ENCODE measurements at places on chromosomes 7 and 10. TPM values are rescaled to one million over a fixed set of nuclear protein-coding genes. Genes with fewer than 3 reads are reported as not detected.

FIS1 gene
- total RNA-seq, result 196 TPM

CALHM3 gene
- not detected for total RNA-seq

DNA sequence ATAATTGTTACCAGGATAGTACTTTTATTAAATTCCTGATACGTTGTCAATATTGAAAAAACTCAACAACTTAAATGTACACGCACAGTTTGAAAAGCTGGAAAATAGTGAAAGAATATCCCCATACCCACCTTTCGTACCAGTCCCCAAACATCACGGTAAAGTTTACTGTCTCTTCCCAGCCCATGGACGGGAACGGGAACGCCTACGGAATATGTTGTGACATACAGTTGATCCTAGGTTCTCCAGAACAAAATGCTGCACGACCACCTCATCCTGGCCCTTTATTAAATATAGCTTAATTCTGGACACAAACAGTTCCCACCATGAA, 527 bp upstream of the BCAP29 start:
- H3K4me1 ChIP-seq, result peaks cover 30% of the 10 kb centered on the region
- H3K36me3 ChIP-seq, result peaks cover 8% of the 10 kb centered on the region
- H3K27ac ChIP-seq, result peak overlapping the region; percentile 95

- H3K4me1 ChIP-seq, result peaks cover 8% of the 10 kb centered on the region
- H3K4me3 ChIP-seq, result no peak overlapping the region
- H3K27me3 ChIP-seq, result peaks cover 3% of the 10 kb centered on the region
- H3K36me3 ChIP-seq, result no peaks in the 10 kb centered on the region
- no peak for DNase-seq
Observed at GRCh38 chr7:25101817-25102216, 23.2 kb downstream of the CYCS start.

DNA sequence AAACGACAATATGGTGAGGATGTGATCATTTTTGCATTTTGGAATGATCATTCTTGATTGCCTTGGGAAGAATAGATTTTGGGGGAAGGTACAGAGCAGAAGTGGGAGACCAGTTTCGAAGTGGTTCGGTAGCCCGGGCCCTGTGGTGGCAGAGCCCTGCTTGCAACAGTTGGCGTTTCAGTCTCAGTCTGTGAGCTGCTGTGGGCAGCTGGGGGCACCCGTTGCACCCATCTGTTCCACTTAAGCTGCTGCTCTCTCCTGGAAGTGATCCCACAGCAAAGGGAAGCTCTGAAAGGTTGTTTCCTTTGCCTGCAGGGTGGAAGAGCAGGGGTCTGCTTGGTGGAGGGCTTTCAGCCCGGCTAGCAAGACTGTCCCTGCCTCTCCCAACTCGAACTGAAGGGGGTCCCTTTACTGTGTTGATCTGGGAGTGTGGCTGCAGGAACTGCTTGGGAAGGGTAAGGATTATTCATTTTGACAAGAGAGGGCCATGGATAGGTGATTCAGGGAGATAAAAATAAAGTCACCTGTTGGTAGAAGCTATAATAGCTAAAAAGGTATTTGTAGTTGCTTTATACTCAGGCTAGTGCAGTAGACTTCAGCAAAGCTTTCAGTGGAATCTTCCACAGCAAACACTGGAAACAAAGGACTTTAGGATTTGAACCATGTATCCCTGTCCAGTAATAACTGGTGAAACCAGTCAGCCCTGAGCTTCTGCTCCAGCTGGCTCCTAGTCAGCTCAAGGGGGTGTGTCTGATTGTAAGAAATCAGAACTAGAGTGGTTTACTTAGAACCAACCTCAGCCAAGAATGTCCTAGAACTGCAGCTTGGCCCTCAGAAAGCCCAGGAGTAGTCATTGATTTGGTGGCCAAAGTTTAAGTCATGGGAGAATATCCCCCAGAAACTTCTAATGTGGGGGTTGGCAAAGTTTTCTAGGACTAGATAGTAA, 53.1 kb upstream of the PDCD4 start:
- H3K27ac ChIP-seq, result no peak overlapping the region
- H3K4me3 ChIP-seq, result no peak overlapping the region
- peaks cover 25% of the 10 kb centered on the region for H3K27me3 ChIP-seq
- H3K4me1 ChIP-seq, result peaks cover 8% of the 10 kb centered on the region
- H3K36me3 ChIP-seq, result no peaks in the 10 kb centered on the region

SEMA3D gene
- total RNA-seq, result 22.3 TPM

ANK3 gene
- total RNA-seq, result not detected

SPDYE1 gene
- total RNA-seq, result 0.07 TPM

- H3K27ac ChIP-seq, result no peak overlapping the region
- H3K27me3 ChIP-seq, result no peaks in the 10 kb centered on the region
- H3K4me3 ChIP-seq, result no peak overlapping the region
- no peak for DNase-seq
- H3K36me3 ChIP-seq, result 0 out of 2 replicates have a peak, but pooled peaks cover 4% of the 10 kb centered on the region
Observed at GRCh38 chr10:64484811-64485330, 963.7 kb downstream of the REEP3 start.

DNA sequence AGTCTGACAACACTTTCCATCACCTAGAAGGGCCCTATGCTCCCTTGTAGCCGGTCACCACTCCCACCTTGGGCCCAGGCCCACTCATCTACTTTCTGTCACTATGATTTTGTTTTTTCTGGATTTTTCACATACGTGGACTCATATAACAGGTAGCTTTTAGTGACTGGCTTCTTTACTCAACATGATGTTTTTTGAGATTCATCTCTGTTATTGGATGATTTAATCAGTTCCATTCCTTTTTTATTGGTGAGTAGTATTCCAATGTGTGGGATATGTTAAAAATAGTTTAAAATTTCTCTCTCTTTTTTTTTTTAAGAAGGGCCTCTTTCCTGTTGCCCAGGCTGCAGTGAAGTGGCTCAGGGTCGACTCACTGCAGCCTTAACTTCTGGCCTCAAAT, 9.3 kb downstream of the PALD1 start:
- H3K27ac ChIP-seq, result no peak overlapping the region
- DNase-seq, result no peak
- no peak overlapping the region for H3K4me3 ChIP-seq
- no peaks in the 10 kb centered on the region for H3K36me3 ChIP-seq
- peaks cover 39% of the 10 kb centered on the region for H3K27me3 ChIP-seq
- H3K4me1 ChIP-seq, result no peaks in the 10 kb centered on the region

GRCh38 chr7:40077849-40078248, 56.6 kb downstream of the MPLKIP start:
- H3K4me3 ChIP-seq, result no peak overlapping the region
- peaks cover 4% of the 10 kb centered on the region for H3K36me3 ChIP-seq

GRCh38 chr7:152522571-152523067, 86.8 kb upstream of the KMT2C start:
- peaks cover 3% of the 10 kb centered on the region for H3K27me3 ChIP-seq
- H3K4me3 ChIP-seq, result peak overlapping the region; percentile 65
- no peak for DNase-seq
- H3K27ac ChIP-seq, result no peak overlapping the region
- peaks cover 19% of the 10 kb centered on the region for H3K4me1 ChIP-seq

GRCh38 chr10:3108575-3109105, 41.3 kb downstream of the PFKP start:
- no peak for DNase-seq
- no peak overlapping the region for H3K27ac ChIP-seq
- H3K27me3 ChIP-seq, result peaks cover 2% of the 10 kb centered on the region
- H3K36me3 ChIP-seq, result peaks cover 23% of the 10 kb centered on the region
- no peaks in the 10 kb centered on the region for H3K4me1 ChIP-seq
- no peak overlapping the region for H3K4me3 ChIP-seq

PAXIP1 gene
- total RNA-seq, result 5.6 TPM

PRLHR gene
- not detected for total RNA-seq

DNA sequence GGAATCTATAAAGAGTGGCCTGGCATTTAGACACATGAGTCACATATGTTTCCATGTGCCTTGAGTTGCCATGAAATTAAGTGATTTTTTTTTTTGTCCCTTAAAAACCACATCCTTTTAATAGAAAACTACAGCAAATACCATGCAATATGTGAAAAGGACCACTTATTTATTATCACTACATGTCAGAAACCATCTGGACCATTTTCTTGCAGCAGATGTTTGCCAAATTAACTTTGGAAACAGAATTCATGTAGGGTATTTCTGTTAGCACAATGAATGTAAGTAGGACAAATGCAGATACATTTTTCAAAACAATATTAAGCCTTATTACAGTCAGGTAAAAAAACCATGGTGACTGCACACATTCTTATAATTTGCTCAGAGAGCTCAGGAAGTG, 230.6 kb downstream of the REEP3 start:
- peaks cover 26% of the 10 kb centered on the region for H3K27me3 ChIP-seq
- no peaks in the 10 kb centered on the region for H3K36me3 ChIP-seq
- H3K4me3 ChIP-seq, result no peak overlapping the region
- no peaks in the 10 kb centered on the region for H3K4me1 ChIP-seq
- H3K27ac ChIP-seq, result no peak overlapping the region

IFIT2 gene
- total RNA-seq, result 13.0 TPM
